NCI-H1048 (cell line): ENCODE measurements at places on chromosomes 2 and 18.

- DNase-seq, result no peak
Observed at GRCh38 chr2:120708944-120709607, 26.6 kb upstream of the GLI2 start.

DNA sequence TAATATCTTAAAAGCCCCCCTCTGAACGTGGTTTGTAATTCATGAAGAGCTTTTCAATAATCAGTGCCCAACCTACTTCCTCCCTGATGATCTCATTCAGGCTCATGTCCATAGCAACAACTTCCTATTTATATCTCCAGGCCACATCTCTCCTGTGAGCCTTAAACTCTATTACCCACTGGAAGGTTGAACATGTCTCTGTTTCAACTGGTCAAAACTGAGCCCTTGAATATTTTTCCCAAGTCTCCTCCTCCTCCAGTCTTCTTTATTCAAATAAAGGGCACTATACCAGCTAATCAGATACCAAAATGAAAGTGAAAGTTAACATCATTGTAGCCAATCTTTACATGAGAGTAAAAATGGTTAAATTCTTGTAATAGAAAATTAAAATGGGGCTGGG, 63.7 kb upstream of the ITGA4 start:
- DNase-seq, result no peak

- DNase-seq, result peak; percentile 3
Observed at GRCh38 chr2:64987001-64987955, 1.9 kb upstream of the SLC1A4 start.

- no peak for DNase-seq
Observed at GRCh38 chr2:47303341-47304148, 99.4 kb upstream of the MSH2 start.

DNA sequence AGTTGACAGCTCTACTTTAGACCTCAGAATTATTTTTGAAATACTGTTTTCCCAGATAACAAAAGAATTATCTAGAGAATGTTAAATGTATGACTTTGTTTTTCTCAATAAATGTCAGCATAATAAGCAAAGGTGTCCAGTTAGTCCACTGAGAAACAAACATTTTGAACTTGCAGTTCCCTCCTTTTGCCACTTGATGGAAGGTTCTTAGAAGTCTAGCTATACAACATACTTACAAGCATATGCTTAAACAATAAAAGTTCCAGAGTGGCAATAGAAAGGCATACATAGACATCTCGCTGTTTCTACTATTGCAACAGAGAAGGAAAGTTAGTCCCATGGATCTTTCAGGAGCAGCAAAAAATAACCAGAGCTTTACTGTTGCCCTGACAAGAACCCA, 11.8 kb downstream of the NDUFA10 start:
- DNase-seq, result no peak

DNA sequence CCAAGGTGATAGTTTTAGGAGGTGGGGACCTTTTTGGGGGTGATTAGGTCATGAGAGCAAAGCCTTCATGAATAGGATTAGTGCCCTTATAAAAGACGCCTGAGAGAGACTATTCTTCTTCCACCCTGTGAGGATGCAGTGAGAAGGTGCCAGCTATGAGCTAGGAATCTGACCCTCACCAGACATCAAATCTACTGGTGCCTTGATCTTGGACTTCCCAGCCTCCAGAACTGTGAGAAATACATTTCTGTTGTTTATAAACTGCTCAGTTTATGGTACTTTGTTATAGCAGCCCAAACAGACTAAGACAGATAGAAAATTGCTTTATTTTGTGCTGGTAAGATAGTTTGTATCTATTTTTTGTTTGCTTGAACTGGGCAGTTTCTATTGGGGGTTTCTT, 40.1 kb downstream of the PHLPP1 start:
- DNase-seq, result no peak

GRCh38 chr2:26574900-26575560, 66.1 kb downstream of the CIB4 start:
- DNase-seq, result no peak

DNA sequence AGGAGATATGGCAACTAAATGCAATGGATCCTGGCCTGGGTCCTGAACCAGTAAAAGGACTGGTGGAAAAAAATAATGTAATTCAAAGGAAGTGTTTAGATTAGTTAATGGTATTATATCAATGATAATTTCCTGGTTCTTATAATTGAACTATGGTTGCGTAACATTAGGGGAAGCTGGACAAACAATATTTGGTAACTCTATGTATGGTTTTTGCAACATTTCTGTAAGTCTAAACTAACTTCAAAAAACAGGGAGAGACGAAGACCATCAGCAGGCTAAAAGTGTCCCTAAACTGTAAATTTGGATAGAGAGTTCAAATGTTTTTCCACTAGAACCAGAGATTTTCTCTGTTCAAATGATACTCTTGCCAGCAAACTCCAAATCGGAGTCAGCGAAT, 36.9 kb downstream of the KLF7 start:
- DNase-seq, result no peak

- no peak for DNase-seq
Observed at GRCh38 chr2:43101751-43102150, 124.7 kb downstream of the ZFP36L2 start.

GRCh38 chr2:238382381-238382781, 44.3 kb upstream of the ASB1 start:
- DNase-seq, result no peak

DNA sequence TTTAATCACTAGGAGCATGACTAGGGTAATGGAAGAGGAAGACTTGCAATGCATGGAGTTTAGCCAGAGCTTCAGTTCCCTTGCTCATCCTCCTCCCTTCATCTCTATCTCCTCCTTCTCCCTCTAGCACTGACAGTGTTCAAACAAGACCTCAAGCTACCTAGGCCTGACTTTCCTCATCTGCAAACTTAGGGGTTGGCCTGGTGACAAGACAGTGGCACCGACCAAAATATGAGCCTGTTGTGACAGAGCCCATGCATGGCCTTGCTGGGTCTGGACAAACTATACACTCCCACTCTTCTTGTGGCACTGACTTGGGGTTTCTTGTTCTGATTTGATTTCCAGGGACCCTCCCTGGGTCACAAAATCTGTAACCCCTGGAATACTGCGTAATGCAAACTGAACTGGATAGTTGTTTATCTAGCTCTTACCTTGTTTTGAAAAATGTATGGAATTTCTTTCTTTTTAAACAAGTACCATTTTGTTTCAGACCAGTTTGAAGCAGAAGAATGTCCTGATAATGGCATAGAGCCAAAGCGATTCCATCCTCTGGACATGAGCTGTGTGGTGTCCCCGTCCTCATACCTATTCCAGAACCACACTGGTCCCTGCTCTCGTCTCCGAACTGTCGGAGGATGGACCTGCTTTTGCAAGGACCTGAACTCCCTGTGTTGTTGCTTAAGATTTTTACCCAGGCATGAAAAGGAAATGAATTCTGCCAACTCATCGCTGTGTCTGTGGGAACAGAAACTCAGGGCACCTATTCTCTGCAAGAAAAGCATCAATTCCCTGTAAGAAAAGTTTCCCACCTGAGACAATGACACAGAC, 33.4 kb upstream of the PPP4R1 start:
- no peak for DNase-seq

GRCh38 chr2:27545348-27546141, 37.3 kb upstream of the ZNF512 start:
- DNase-seq, result no peak

DNA sequence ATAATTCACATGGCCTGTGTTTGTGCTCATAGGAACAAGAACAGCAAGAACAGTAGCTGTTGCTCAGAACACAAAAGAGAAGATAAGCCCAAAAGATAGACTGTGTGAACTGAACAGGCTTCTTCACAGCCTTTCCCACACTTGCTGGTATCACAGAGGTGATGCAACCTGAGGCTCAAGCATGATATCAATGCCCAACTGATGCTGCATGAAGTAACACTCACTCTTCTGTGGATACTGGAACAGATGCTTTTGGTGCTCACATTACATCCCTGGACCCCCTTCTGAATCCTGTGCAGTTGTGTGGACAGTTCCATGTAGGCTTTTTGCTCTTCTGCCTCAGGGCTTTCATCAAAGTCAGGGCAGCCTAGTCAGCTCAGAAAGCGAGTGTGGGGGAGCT, 88.4 kb upstream of the RND3 start:
- DNase-seq, result no peak

- DNase-seq, result no peak
Observed at GRCh38 chr2:55026202-55026601, 24.0 kb downstream of the RTN4 start.

DNA sequence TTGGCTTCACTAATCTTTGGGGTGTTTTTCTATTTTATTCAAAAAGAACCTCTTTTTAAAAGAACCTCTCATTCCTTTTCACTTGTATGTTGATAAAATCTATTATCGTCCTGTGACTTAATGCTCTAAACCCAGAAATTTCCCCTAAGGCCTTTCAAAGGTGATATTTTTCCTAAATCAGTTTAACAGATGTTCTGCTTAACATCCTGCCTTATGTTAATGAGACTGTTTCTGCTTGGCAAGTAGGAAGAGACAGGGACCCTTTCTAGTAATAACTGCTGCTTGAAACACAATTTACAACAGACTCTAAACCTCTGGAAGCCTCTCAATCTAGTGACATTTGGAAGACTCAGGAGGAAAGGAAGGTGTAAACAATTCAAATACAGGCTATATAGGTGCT, 128.8 kb downstream of the KCNJ3 start:
- DNase-seq, result no peak

GRCh38 chr2:128043041-128043440, 15.2 kb upstream of the SAP130 start:
- DNase-seq, result no peak

- no peak for DNase-seq
Observed at GRCh38 chr2:95058989-95059641, 33.6 kb downstream of the MAL start.

GRCh38 chr2:20137131-20137571, 85.7 kb upstream of the LAPTM4A start:
- no peak for DNase-seq

DNA sequence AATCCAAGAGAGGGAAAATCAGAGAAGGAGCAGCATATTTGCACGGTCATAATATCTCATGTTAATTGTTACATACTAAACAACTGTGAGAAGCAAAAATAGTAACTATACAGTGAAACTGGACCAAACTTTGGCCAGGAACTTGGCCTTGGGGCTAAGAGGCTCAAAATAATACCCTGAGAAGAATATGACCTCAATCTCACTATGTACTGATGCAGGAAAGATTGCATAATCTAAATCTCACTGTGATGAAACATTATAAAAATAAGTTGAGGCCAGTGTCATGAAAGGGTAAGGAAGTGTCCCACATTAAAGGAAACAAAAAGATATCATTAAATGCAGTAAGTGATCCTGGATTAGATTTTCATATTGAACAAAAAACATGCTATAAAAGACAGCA, 36.5 kb downstream of the ZRANB3 start:
- DNase-seq, result no peak

DNA sequence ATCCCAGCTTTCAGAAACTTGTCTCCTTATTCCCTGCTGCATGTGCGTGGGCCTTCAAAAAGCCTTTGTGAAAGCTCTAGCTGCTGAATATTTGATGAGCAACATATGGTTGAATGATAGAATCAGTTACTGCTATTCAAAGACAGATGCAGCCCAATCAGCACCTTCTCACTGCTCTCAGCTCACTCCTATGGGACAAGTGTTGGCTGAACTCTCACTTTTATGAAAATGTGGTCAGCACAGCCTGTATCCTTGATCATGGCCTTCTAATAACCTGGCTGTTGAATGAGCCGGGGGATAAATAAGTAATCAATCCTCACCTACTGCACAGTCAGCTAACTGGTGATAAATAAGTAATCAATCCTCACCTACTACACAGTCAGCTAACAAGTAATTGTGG, 103.2 kb downstream of the PIEZO2 start:
- no peak for DNase-seq

DNA sequence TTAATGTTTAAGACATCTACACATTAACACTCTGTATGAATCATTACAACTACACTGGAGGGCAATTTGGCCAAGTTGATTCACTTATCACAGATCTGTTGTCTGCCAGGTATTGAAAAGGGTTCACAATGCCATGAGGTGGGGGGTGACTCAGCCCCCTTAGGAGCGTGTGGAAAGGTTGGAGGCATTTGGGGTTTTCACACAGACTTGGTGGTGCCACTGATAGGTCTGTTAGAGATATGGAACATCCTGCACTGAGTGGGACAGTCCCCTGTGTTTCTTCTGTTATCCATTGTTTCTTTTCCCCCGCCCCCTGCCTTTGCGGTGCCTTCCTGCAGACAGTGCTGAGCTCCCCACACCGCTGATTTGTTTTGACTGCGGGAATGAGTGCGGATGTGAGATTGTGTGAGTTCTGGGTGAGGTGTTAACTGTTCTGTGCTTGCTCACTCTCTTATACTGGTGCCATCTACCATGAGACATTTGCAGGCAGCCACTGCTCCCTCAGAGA, 9.3 kb upstream of the TSN start:
- no peak for DNase-seq

- no peak for DNase-seq
Observed at GRCh38 chr2:231305221-231305620, 90.3 kb upstream of the B3GNT7 start.

GRCh38 chr2:181904022-181904632, 12.6 kb downstream of the ITPRID2 start:
- no peak for DNase-seq

GRCh38 chr2:136357007-136357380, 239.0 kb upstream of the CXCR4 start:
- no peak for DNase-seq

DNA sequence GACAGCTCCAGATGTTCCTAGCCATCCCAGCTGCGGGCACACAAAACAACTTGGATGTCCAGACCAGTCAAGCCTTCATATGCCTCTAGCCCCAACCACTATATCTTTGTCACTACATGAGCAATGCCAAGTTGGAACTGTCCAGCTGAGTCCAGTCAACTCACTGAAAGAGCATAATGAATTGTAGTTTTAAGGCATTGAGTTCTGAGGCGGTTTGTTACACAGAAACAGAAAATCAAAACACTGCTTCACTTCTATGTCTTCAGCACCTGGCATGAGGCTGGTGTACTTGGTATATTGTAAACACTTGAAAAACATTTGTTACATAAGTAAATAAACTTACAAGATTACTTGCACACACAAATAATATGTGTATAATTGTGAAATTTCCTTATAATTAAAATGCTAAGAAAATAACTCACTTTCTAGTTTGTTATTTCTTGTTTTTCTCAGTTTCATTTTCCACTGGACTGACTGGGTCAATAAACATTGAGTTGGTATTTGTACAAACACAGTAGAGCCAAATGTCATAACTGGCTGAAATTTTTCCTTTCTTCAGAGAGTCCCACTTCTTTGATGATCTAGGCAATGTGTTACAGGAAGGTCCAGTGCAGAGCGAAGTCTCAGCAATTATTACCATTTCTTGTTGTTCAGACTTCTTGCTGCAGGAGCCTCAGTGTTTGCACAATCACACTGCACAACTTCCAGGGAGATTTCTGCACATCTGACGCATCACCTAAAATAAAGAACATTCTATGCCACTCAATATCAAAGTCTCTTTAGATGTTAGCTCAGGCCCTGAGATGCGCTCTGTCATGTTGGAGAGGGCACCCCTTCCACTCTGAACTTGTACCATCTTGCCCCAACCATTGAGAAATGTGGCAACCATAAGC, 38.2 kb upstream of the DPP4 start:
- DNase-seq, result no peak
